ENCODE measurements at places on chromosomes 1 and 21.

- no peak for DNase-seq
These were observed 39.7 kb downstream of the PROX1 start for GRCh38 chr1:214027498-214027897.

DNA sequence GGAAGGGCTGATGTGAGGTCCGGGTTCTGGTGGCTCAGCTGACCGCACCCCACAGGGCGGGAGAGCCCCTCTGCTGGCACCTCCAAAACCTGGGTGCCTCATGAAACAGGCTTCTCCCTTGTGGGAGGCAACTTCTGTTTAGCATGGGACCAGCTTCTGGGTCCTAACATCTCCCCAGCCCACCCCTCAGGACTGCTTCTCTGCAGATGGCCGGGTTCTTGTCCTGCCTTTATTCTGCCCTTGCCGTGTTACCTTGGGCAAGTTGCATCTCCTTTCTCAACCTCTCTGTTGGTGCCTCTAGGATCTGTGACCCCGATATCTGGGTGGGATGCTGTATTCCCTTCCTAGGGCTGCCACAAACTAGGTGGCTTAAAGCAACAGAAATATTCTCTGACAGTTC, 15.0 kb upstream of the TTC22 start:
- no peak for DNase-seq

DNA sequence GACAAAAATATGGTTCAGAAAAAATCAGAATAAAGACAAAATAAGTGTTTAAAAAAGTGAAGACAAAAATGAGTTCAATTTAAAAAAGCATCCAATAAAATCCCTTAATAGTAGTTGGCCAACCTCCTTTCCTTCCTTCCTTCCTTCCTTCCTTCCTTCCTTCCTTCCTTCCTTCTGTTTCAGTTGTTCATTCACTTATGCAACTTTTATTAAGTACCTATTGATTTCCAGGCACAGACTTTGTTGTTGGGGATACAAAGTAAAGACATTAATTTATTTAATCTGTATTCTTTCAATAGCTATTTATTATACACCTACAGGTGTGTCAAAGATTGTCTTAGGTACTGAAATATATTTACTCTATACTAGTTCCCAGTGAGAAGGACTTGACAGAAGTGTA, 2.4 kb upstream of the LIPI start:
- no peak for DNase-seq

DNA sequence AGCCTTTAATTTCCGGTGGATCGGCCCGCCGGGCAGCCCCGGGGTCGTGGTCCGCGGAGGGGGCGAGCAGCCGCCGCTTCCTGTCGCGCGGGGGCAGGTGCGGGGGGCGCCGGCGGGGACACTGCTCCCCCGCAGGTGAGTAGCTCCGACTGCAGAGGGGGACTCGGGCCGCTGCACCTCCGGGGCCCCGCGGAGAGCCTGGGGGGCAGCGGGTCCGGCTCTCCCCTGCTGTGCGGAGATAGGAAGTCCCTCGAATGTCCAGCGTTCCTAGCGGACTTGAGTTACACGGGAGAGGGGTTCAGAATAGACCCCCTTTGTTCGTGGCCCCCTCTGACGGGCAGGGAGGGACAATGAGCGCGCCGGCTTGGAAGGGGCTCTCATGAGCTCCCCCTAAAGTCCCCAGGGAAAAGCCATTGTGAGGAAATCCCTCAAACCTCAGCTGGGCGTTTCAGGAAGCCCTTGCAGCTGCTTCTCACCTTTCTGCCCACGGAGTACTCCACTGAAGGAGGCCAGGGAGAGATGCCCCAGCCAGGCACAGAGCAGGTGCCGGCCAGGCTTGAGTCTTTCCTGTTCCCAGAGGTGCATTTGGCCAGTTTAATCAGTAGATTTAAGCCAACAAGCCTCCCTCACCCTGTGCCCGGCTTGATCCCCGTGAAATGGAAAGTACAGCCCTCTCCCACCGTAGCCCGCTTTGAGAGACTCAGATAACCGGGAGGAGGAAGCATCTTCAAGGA, 925 bp downstream of the PDE9A start:
- DNase-seq, result no peak

- DNase-seq, result no peak
These were observed 61.5 kb downstream of the SKI start for GRCh38 chr1:2289607-2290006.

GRCh38 chr1:13652238-13652637, 47.8 kb upstream of the PRDM2 start:
- no peak for DNase-seq

DNA sequence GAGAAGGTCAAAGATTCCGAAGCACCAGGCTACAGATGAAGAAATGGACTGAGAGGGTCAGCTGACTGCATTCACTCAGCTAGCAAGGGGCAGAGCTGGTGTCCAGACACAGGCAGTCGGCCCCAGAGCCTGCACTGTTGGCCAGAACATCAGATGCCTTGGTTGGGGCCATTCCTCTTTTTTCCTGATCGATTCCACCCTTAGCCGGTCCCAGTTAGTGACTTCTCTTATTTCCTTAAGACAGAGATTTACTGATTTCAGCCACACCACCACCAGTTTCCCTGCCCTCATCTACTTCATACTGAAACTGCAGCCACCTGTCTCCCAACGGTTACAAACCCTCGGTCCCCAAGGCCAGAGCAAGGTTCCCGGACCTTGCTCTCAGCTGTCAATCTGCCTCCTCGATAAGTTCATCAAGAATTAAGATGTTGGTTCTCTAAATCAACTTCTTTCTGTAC, 11.5 kb downstream of the CD58 start:
- no peak for DNase-seq

- DNase-seq, result no peak
These were observed 160.2 kb upstream of the IRF2BP2 start for GRCh38 chr1:234769986-234770795.

GRCh38 chr1:187490266-187490665, 661.5 kb downstream of the PLA2G4A start:
- no peak for DNase-seq

DNA sequence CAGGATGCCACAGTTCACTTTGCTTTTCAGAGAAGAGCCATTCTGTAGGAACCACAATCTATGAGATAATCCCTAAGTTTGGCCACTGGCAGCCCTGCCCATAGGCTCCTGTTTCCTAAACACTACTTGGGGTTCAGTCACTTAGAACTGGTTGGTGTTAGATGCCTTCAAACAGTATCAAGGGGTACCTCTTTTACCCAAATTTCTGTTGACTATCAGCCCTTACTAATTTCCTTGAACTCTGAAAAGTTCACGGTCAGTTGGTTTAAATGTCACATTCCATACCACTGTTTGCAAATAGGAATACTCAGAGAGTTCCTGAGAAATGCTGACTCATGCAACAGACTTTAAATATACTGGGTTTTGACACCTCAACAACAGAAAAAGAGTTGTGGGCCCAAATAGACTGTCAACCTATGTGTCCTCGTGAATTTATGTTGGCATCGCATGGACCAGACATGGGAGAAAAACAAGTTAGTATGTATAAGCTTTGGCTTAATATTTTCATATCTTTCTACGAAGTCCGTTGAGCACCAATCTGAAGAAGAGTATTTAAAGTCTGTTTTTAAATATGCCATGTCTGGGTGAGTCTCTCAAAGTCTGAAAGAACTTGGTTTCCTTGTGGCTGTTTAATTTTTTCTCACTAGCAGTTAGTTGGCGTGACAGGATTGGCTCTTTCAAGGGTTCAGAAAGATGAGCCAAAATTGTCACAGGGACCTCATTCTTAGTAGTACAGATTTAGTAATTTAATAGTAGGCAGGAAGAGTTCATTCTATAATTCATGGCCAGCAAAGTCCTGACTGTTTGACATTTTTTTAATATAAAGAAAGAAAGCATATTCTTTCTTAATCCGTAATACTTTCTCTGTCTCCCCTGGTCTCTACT, 56.5 kb upstream of the ZNF326 start:
- no peak for DNase-seq

DNA sequence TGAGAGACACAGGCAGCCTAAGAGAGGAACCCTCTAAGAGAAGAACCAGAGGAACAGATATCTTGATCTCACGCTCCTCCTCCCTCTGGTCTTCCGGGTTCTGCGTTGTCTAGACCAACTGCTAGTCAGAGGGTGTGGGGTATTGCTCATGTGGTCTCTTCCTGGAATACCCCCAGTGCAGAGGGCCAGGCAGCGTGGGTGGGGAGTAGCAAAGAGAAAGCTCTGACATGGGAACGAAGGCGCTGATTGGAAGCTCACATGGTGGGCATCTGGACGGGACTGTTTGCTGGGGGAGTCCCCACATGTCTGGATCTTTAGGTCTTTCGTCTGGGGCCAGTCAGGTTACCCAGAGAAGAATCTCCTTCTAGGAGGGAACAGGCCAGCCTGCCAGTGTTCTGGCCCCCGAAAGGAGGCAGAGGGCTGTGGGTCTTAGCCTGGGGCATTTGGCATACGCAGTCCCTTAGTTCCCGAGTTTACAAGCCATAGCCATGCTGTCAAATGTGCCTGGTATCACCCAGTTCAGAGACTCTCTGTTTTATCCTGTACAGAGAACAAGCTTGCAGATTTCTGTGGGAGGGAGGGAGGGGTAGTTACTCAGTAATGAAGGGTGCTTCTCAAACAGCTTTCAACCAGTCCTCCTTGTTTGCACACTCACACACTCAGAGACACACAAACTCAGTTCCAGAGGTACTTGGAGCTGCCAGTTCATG, 18.3 kb upstream of the IL6R start:
- DNase-seq, result no peak

GRCh38 chr1:185156288-185156853, 382 bp downstream of the TRMT1L start:
- DNase-seq, result peak; percentile 3

- no peak for DNase-seq
These were observed 1.3 kb upstream of the SYT6 start for GRCh38 chr1:114154963-114155322.

DNA sequence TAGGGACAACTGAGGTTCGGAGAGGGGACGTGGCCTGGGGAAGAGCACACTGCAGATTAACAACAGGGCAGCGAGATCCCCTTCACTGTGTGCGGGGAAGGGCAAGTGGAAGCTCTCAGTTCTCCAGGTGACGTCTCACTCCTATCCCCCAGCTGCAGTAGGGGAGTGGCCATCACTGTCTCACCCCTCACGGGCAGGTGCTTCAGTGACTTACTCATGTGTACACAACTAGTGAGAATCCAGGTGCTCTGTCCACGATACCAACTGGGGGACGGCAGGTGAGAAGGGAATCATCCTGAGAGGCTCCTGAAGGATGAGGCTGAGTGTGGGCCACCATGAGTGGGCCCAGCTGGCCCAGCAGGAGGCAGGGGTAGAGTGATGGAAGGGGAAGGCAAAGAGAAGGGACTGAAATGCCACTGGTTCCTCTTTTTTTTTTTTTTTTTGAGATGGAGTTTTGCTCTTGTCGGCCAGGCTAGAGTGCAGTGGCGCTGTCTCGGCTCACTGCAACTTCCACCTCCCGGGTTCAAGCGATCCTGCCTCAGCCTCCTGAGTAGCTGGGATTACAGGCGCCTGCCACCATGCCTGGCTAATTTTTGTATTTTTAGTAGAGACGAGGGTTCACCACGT, 25.9 kb downstream of the RHBG start:
- no peak for DNase-seq

- no peak for DNase-seq
These were observed 55.9 kb downstream of the SETD4 start for GRCh38 chr21:36004441-36004840.

- DNase-seq, result no peak
These were observed 448.8 kb upstream of the BEND5 start for GRCh38 chr1:49225464-49225863.

GRCh38 chr1:5084676-5085075, 430.3 kb downstream of the AJAP1 start:
- DNase-seq, result no peak

DNA sequence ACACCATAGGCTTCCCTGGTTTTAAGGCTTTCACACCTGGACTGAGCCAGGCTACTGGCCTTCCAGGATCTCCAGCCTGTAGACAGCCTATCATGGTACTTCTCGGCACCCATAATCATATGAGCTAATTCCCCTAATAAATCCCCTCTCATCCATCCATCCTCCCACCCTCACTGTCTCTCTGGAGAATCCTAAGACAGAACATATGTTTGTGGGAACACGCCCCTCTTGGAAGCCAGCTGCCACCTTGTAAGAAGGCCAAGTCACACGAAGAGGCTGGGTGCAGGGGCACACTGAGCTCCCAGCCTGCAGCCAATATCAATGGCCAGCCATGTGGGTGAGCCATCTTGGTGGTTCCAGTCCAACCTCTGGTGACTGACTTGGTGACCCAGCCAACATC, 7.4 kb downstream of the CLCC1 start:
- no peak for DNase-seq

- DNase-seq, result no peak
These were observed 1.6 kb upstream of the CLIC4 start for GRCh38 chr1:24743404-24744211.

DNA sequence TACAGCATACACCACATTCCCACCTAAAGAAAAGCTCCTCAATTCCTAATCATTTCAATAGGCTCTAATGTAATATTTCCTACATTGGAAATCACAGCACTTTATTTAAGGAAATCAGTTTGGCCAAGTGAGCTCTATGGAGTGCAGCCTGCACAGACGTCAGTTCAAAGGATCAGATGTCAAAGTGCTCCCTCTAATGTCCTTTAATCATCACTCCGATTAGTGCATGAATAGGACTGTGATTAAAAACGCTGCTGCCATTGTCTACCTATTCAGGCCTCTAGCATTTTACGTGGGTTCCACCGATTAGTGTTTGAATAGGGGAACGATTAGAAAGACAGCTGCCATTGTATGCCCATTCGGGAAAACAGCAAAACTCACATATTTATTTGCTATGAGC, 50.2 kb downstream of the DPYD start:
- DNase-seq, result no peak

GRCh38 chr1:166969074-166969677, 6.2 kb downstream of the ILDR2 start:
- DNase-seq, result no peak

DNA sequence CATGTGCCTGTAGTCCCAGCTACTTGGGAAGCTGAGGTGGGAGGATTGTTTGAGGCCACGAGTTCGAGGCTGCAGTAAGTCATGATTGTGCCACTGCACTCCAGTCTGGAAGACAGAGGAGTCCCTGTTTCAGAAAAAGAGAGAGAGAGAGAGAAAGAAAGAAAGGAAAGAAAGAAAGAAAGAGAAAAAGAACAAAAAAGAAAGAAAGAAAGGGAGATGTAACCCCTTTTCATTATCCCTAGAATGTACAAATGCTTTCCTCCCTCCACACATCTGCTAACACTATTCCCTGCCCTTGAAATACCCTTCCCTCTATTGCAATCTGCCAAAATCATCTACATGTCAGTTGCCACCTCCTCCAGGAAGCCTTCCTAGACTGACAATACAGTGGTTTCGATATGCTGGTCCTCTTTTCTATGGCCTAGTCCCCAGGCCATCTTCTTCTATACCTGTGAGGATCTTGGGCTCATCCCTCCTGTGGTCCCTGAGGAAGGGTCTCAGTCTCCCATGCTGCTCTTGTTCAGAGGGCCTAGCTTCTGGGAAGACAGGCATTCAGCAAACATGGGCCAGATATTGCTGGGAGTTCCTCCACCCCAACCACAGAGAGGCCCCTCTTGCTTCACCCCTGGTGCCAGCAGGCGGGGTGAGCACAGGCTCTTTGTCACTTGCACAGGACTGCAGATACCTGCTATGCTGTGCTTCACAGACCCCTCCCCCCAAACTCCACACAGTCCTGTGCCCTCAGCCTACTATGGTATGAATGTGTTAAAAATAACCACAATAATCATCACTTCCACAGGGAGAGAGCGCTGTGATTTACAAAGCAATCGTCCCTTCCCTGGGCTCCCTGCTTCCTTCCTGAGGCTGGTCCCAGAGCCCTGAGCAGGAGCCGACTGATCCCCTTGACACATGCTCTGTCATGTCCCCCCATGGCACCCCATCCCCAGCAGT, 14.1 kb downstream of the ADGRB2 start:
- no peak for DNase-seq
